ENCODE measurements at places on chromosomes 2 and 18. TPM values are rescaled to one million over a fixed set of nuclear protein-coding genes. Genes with fewer than 3 reads are reported as not detected.

Gene KCNF1
- 0.83 TPM for total RNA-seq

Gene MRO
- 0.40 TPM for total RNA-seq

Gene OXER1
- 7.5 TPM for total RNA-seq

DNA sequence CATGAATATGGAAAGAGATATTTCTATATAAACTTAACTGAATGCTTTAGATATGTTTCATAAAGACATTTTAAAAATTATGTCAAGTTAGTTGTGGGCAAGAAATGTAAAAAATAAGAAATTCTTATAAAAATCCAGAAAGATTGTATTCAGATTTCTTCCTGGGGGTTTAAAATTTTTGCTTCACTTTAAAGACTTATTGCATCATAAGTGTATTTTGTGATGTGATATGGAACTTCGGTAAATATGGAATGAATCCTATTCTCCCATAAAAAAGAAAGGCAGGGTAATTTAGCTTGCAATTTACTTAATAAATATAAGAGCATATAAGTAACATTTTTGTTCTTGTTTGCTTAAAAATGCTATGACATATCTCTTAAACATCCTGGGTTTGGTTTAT, 104.8 kb upstream of the CWC22 start:
- DNase-seq: no peak

GRCh38 chr18:4208366-4208765, 246.7 kb downstream of the DLGAP1 start:
- DNase-seq: no peak

- DNase-seq: no peak
Observed at GRCh38 chr2:170222842-170223241, 44.9 kb downstream of the MYO3B start.

DNA sequence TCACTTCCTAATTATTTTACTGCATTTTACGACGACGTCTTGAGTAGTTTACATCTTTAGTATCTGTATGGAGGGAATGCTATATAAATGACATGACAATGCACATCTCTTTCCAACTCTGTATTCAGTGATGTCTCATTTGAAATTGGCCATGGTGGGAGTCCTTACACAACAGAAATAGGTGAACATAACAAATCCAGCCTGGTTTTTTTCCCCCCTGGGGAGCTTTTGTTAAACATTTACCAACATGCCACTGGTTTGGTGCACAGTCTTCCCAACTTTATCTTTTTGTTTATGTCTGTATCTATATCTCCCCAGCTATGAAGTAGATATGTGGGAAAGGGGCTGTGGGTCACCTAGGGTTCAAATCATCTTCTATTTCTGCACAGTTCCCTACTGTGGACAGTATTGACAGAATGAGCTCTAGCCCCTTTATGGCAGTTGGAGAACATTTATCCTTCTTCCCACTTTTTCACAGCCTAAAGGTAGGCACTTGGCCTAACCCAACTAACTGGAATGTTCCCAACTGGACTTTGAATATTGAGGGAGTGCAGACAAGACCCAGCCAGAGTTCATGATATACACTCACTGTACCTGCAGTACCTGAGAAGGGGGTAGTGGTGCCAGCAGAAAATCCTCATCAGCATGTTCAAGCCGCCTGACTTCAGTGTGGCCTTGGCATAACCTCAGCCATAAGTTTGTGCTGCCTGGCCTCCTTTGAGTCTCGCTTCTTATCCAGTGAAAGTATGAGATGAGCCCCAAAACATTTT, 5.7 kb upstream of the RTKN start:
- no peak for DNase-seq

DNA sequence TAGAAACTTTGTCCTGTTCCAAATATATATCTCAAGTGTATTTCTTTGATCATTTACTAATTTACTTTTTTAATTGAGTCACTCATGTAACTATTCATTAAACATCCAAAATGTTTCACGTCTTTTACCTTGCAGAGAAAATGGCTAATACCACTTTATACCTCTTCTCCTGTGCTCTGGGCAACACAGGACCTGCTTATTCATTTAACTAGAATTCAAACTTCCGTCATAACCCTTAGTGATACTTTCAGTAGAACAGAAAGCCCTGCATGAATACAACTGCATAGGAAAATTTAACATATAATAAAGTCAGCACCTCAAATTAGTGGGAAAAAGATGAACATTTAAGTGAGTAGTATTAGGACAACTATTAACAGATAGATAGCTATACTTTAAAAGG, 205.2 kb downstream of the MREG start:
- no peak for DNase-seq

- no peak for DNase-seq
Observed at GRCh38 chr2:7392076-7392787, 475.0 kb downstream of the RNF144A start.

GRCh38 chr18:12086249-12086648, 7.4 kb upstream of the ANKRD62 start:
- no peak for DNase-seq

DNA sequence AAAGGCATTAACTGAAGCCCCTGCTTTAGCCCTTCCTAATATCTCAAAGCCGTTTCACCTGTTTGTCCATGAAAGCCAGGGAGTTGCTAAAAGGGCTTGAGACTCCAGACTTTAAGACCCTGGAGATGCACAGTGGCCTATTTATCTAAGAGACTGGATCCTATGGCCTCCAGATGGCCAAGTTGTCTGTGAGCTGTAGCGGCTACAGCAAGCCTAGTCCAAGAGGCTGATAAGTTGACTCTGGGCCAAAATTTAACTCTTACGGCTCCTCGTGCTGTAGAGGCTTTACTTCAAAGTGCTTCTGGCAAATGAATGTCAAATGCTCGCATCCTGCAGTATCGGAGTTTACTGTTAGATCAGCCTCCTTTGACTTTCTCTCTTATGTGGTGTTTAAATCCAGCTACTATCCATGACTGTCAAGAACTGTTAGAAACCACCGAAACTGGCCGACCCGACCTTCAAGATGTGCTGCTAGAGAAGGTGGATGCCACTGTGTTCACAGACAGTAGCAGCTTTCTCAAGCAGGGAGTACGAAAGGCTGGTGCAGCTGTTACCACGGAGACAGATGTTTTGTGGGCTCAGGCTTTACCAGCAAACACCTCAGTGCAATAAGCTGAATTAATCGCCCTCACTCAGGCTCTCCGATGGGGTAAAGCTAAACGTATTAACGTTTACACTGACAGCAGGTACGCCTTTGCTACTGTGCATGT, 336.7 kb upstream of the CNTNAP5 start:
- DNase-seq: no peak

DNA sequence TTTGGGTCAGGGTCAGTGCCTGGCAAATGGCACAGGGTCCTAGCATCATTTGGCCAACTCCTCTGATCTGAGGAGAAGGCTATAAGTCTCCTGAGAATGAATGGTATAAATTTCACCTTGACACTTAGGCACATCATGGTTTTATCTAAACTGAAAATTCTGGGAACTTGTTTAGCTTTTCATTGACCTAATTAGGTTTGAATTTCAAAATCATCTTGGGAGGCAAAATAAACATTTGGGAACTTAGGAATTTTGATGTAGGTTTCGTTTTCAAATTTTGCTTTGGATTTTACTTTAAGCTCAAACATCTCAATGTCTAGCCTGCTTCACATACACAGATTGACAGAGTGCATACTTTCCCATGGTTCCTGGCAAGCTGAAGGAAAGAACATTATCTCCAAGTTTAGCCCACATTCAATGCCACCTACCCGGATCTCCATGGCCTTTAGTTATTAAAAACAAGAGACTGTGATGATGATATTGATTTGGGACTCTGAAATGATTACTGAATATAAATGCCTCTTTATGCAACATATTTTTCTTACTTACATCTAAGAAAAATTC, 44.5 kb downstream of the MYOM1 start:
- DNase-seq: no peak

DNA sequence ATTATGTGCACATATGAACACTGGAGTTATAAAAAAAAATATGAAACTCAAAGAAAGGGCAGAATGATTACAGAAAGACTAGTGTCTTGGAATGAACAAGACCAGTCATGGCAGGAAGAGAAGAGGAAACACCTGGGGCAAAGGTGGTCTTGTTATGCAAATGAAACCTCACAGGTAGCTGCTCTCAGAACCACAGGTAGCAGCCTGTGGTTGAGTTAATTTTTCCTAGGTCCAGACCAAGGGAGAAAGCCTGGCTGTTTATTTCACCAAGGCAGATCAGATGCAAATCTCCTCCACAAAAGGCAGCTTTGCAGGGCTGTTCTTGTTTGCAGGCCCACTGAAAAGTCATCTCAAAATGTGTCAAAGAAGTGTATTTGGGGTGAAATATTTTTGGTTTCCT, 785.8 kb downstream of the RNF144A start:
- DNase-seq: no peak

- DNase-seq: no peak
Observed at GRCh38 chr2:9737053-9737875, 106.0 kb upstream of the TAF1B start.

GRCh38 chr2:121287146-121287798, 2.3 kb upstream of the TFCP2L1 start:
- no peak for DNase-seq

DNA sequence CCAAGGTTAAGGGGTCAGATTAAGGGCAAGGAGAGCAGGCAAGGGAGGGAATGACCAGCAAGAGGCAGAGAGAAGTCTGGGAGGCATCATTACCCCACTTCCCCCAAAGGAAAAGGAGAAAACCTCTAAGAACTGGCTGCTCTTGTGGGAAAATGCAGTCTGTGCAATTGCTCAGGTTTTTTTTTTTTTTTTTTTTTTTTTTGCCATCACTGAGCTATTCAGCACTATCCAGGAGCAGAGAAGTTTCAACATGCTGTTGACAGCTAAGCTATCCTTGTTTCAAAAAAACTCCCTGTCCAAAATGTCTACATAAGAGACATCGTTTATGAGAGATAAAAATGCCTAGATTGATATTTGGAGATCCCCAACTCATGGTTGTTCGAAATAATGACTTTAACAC, 345.4 kb downstream of the TDRD15 start:
- DNase-seq: no peak

DNA sequence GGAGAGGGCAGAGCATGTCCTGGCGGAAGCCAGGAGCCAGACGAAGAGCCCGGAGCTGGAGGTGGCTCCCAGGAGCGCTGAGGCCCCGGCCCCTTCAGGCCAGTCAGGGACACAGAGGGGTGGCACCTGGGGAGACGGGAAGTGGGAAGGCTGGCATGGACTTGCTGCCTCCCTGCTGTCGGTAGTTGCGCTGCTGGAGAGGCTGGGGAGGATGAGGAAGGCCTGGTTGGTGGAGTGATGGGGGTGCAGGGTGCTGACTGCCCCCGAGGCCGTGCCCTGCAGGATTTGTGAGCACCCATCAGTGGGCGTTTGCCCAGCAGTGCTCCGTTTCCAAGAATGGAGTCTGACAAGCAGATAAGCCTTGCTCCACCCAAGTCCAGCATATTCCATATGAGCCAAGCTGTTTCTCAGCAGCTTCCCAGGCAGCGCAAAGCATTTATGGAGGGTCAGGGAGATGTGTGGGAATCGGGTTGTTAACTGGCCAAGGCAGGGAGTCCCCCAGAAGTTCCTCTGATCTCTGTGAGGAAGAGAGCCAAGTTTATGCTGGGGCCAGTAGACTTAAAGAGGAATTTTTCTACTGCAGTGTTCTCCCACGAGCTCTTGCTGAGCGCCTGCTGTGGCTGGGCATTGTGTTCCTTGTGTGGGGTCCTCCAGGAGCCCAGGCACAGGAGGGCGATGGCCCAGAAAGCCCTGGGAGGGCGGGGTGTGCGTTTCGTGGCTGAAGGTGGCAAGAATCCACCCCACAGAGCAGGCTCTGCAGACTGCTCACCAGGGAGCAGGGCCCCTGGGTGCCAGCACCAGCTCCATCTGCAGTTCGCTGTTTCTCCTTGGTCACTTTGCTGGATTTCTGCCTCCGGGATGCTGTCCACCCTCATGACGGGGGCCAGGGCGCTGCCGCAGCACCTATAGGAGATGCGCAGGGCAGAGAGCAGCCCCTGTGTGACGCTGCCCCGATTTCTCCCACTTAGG, 250.2 kb downstream of the ALPK2 start:
- no peak for DNase-seq

GRCh38 chr2:189258616-189259365, 79.2 kb upstream of the COL5A2 start:
- no peak for DNase-seq

- DNase-seq: no peak
Observed at GRCh38 chr2:128252501-128252900, 66.2 kb downstream of the HS6ST1 start.

DNA sequence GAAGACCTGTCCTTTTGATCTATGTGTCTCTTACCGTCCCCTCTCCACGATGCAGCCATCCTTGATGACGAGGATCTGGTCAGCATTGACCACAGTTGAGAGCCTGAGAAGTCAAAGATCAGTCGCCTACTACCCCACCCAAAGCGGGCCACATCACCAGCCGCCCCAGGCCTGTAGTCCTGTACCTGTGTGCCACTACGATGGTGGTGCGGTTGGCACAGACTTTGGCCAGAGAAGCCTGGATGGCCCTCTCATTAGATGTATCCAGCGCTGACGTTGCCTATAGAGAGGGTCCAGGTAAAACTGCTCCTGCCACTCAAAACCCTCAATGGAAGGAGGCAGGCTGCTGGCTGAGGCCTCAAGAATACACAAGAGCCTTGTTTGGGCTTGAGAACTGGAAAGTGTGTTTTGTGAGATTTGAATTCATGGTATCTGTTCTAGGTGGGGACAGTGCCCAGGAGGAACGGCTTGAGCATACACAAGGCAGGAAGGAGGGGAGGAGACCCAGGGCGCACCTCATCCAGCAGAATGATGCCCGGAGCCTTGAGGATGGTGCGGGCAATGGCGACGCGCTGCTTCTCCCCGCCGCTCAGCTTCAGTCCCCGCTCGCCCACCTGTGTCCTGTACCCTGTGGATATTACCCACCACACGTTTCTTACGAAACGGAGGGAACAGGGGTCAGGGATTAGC, 3.8 kb downstream of the ZFAND2B start:
- no peak for DNase-seq

GRCh38 chr2:30769891-30770462, 37.3 kb downstream of the CAPN13 start:
- DNase-seq: no peak

- no peak for DNase-seq
Observed at GRCh38 chr18:63869851-63870250, 17.7 kb upstream of the SERPINB2 start.

- no peak for DNase-seq
Observed at GRCh38 chr2:99980176-99980575, 162.2 kb downstream of the AFF3 start.

- no peak for DNase-seq
Observed at GRCh38 chr18:49344096-49344495, 116.3 kb downstream of the DYM start.

DNA sequence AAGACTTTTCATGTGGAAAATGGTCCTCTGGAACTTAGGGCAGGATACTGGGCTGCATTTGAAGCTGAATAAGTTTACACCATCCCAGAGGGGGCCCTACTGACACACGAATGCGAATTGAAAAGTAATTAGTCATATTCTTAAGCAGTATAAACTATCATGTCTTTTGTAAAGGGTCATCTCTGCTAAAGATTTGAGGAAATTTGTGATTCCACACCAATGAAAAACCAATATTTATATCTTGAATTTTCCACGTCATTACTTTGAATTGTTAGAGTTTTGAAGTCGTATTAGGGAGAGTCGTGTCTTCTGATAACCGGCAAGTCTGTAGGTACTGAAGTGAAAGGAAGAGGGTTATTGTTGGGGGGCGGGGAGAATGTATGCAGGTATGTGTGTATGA, 4.1 kb upstream of the OTX1 start:
- DNase-seq: no peak

Data from mesothelial cell of epicardium (in vitro differentiated cells).